IMR-90 (cell line): ENCODE measurements at places on chromosomes 13 and 19. TPM values are rescaled to one million over a fixed set of nuclear protein-coding genes. Genes with fewer than 3 reads are reported as not detected.

DNA sequence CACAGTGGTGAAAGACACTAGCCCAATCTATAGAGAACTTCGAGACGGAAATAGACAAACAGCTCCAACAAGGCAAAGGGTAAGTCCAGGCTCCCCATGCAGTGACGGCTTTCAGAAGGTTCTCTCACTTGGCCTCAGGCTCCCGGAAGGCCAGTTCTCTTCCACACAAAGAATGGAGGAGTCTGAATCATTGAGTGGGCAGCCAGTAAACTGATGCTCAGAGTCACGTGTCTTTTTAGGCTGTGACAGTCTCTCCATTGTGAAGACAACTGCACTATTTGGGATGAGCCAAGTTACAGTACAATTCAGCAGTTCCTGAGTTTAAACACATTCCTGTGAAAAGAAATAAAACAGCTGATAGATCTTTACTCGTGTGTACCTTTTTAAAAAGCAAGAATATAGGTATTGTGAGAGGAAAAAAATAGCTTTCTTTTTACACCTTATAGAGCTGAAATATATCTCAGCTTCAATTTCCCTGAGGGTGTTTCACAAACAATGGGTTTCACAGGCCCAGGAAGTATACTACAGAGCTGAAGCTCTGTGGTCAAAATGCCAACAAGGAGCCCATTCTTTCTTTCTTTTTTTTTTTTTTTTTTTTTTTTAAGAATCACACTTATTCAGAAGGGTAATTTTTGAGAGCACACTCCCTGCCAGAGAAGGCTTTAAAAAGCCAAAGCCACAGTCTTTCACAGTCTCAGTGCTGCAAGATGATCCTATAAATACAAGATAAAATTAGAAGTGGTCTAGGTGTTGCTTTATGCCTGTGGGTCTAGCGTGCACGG, 135.1 kb downstream of the FREM2 start:
- H3K4me3 ChIP-seq, result no peak overlapping the region
- no peaks in the 10 kb centered on the region for H3K4me1 ChIP-seq
- H3K36me3 ChIP-seq, result no peaks in the 10 kb centered on the region

The ALOX5AP gene
- total RNA-seq, result 0.28 TPM in 1 of 2 replicates, not detected in the other

DNA sequence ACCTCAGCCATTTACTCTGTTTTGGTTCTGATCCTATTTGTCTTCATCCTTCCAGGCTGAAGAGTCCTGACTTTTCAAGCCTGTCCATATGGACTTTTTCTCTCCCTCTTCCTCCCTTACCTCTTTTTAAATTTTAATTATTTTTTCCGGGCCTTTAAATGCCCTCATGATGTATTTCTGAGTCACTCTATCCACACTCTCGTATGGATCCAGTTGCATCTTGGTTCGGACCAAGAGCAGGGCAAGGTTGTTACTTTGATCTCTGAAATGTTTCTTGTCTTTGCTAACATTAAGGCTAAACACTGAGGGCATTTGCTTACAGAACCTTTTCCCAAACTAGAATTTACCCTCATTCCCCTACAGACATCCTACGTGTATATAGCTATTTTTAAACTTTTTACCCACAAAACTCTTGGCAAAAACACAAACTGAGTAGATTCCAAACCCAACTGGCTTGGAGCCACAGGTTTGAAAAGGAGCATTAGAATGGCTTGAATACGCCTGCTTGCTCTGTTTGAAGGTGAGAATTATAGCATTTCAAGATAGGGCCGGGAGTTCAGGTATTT, 47.4 kb upstream of the SERPINE3 start:
- no peaks in the 10 kb centered on the region for H3K36me3 ChIP-seq
- no peak overlapping the region for H3K4me3 ChIP-seq
- peaks cover 21% of the 10 kb centered on the region for H3K27me3 ChIP-seq
- no peak overlapping the region for H3K27ac ChIP-seq

GRCh38 chr13:60000081-60000480, 163.6 kb downstream of the DIAPH3 start:
- no peak overlapping the region for H3K4me3 ChIP-seq
- no peak overlapping the region for H3K27ac ChIP-seq
- H3K27me3 ChIP-seq, result no peaks in the 10 kb centered on the region
- H3K36me3 ChIP-seq, result peaks cover 2% of the 10 kb centered on the region; the same call in 1 of the 2 replicates
- no peaks in the 10 kb centered on the region for H3K4me1 ChIP-seq

DNA sequence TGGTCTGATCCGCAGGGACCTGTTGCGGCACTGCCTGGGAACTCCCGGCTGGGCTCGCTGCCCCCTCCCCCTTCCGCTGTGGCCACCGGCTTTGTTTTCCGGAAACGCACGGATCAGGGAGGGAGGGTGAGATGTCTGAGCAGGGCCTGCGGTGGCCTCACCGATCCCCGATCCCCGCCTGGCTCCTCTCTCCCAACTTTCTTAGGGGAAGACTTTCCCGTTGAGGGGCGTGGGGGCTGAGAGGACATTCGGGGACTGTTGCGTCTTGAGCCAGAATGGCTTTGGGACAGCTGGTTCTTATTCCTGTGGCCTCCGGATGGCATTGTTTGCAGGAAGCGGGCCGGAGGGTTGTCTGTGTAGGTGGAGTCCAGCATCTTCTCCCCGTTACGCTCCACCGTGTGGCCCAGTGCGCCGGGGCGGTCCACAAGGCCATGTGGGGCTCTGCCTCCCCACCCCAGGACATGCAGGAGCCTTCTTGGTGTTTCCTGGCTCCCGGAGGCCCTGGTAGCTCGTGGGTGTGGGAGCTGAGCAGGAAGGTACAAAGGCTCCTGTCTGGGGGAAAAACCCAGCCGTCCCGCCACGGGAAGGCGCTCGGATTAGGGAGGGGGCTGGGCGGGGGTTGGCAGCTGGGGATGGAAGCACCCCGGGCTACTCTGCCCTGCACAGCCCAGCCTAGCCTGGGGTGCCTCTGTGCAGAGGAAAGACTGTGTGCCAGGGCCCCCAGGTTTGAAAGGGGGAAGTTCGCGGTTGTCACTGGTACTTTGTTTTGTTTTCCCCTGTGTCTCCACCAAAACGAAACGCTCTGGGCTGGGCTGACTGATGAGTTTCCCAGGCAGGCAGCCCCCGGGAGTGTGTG, 1.3 kb downstream of the CSNK1G2 start:
- H3K27ac ChIP-seq, result peak overlapping the region; percentile 87
- peaks cover 10% of the 10 kb centered on the region for H3K4me1 ChIP-seq
- H3K36me3 ChIP-seq, result peaks cover 2% of the 10 kb centered on the region; the same call in 1 of the 2 replicates

DNA sequence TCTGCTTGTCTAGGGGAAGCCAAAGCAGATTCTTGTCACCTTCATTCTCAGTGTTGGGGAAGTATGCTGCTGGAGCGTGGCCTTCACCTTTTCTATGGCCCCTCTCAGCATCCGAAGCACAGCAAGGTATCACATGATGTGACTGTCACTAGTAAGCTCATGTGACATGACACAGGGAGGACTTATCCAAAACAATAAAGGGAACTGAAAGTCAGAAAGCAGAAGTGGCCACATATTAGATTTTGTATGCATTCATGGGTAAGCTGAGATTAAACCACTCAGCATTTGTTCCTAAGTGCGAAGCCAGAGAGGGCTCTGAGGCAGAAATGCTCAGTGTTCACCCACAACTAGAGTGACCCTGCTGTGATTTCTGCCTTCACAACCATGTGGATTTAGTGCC, 72.8 kb upstream of the PCDH8 start:
- no peaks in the 10 kb centered on the region for H3K4me1 ChIP-seq
- no peak for DNase-seq
- no peaks in the 10 kb centered on the region for H3K36me3 ChIP-seq
- H3K27ac ChIP-seq, result no peak overlapping the region
- H3K4me3 ChIP-seq, result no peak overlapping the region

- no peaks in the 10 kb centered on the region for H3K4me1 ChIP-seq
- no peak overlapping the region for H3K27ac ChIP-seq
- no peak for DNase-seq
Measured at GRCh38 chr13:26050568-26051230, 1.1 kb downstream of the SHISA2 start.

DNA sequence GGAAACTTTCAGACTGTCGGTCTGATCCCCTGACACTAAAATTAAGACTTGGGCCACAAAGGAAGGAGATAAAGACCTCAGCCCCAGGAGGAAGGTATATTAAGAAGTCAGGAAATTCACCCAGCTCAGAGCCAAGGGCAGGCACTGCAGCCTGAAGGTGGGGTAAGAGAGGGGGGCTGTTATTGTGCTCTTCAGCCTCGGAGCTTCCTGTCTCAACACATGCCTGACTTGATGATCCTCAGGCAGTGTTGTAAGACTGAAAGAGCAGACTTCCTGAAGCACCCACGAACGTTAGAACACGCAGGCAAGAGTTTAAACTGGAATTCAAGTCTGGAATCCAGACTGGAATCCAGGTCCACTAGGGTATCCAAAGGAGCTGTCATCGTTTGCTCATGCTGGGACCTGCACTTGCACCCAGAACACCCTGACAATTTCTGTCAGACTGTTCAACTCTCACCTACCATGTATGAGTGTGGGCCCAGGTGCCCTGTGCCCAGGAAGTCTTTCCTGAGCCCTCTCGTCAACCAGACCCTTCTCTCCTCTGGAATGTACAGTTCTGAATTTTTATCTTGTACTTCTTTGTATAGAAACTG, 10.7 kb upstream of the FLT1 start:
- peaks cover 1% of the 10 kb centered on the region; the same call in 1 of the 2 replicates for H3K27me3 ChIP-seq
- H3K36me3 ChIP-seq, result no peaks in the 10 kb centered on the region
- DNase-seq, result no peak
- H3K4me1 ChIP-seq, result peaks cover 7% of the 10 kb centered on the region
- H3K27ac ChIP-seq, result no peak overlapping the region

The NUCB1 gene
- total RNA-seq, result 37.3 and 39.2 TPM in 2 replicates

- peaks cover 20% of the 10 kb centered on the region for H3K27me3 ChIP-seq
- H3K4me1 ChIP-seq, result peaks cover 1% of the 10 kb centered on the region; the same call in 1 of the 2 replicates
- no peak overlapping the region for H3K27ac ChIP-seq
- no peaks in the 10 kb centered on the region for H3K36me3 ChIP-seq
- DNase-seq, result no peak
Measured at GRCh38 chr13:50798923-50799322, 44.6 kb downstream of the DLEU7 start.

DNA sequence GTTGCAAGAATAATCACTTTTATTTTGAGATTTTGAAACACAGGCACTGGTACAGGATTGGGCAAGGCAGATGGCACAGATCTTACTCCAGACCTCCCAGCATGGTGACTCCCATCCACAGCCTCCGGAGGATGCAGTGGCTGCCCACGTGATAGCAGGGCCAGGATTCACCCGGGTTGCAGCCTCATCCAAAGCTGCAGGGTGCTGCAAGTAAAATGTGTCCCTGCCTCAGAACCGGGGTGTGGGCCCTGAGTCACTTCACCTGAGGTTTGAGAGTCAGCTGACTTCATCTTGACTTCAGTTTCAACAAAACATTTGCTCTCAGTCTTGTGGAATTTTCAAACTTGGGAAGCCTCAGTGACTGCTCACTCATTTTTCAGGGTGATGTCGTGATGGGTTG, 201.9 kb downstream of the FGF9 start:
- peaks cover 8% of the 10 kb centered on the region for H3K4me1 ChIP-seq
- peak overlapping the region; percentile 17; the same call in 1 of the 2 replicates for H3K27ac ChIP-seq
- H3K27me3 ChIP-seq, result no peaks in the 10 kb centered on the region
- no peak overlapping the region for H3K4me3 ChIP-seq
- DNase-seq, result peak; percentile 12

The BIVM gene
- total RNA-seq, result 7.2 and 12.2 TPM in 2 replicates

- peaks cover 30% of the 10 kb centered on the region for H3K36me3 ChIP-seq
- no peak overlapping the region for H3K27ac ChIP-seq
- H3K27me3 ChIP-seq, result no peaks in the 10 kb centered on the region
- H3K4me1 ChIP-seq, result peaks cover 13% of the 10 kb centered on the region
Measured at GRCh38 chr13:113623491-113624234, 34.3 kb downstream of the ATP4B start.

DNA sequence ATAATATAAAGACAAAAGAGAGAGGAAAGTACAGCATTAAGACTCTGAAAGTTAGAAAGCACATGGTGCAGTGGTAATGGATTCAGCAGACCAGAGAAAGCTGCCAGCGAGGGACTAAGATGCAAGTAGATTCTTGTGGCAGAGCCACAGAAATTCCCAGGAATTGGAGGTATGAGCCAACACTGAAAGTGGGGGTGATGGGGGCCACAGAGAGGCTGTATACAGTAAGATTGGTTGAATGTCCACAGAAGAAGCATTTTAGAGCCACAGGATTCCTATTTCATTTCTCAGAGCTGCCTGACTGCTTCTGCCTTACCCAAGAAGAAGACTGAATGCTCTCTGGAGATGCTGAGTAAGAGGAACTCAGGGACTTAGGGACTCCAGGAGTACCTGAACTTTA, 295.0 kb downstream of the LMO7 start:
- H3K4me3 ChIP-seq, result no peak overlapping the region
- no peaks in the 10 kb centered on the region for H3K27me3 ChIP-seq
- peaks cover 4% of the 10 kb centered on the region; the same call in 1 of the 2 replicates for H3K4me1 ChIP-seq
- no peak overlapping the region for H3K27ac ChIP-seq

The ZNF560 gene
- total RNA-seq, result 0.90 and 1.1 TPM in 2 replicates

GRCh38 chr19:46056536-46056935, 15.7 kb upstream of the IGFL4 start:
- no peaks in the 10 kb centered on the region for H3K36me3 ChIP-seq
- DNase-seq, result no peak
- peaks cover 36% of the 10 kb centered on the region for H3K27me3 ChIP-seq
- H3K27ac ChIP-seq, result no peak overlapping the region

GRCh38 chr13:100530671-100531213, 57.8 kb downstream of the GGACT start:
- H3K27me3 ChIP-seq, result no peaks in the 10 kb centered on the region
- no peak overlapping the region for H3K4me3 ChIP-seq
- no peak overlapping the region for H3K27ac ChIP-seq
- peaks cover 3% of the 10 kb centered on the region for H3K36me3 ChIP-seq

GRCh38 chr19:5048091-5048726, 79.3 kb downstream of the KDM4B start:
- H3K27ac ChIP-seq, result no peak overlapping the region
- no peaks in the 10 kb centered on the region for H3K27me3 ChIP-seq
- peaks cover 21% of the 10 kb centered on the region for H3K4me1 ChIP-seq
- no peak overlapping the region for H3K4me3 ChIP-seq
- peaks cover 20% of the 10 kb centered on the region for H3K36me3 ChIP-seq

DNA sequence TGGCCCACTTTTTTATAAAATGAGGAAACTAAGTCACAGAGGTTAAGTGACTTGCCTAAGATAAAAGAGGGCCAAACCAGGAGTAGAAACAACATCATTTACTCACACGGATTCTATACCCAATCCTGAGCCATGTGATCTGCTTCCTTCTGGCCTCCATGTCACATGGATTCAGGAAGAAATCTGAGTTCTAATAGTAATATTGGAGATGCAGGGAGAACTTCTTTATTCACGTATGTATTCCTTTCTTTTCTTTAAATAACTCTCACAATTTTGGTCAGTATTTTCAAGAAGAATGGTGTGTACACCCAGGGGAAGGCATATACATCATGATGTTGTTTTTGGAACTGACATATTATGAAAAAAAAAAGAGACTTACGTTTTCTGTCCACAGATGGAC, 1.8 kb downstream of the POSTN start:
- H3K27ac ChIP-seq, result no peak overlapping the region
- H3K4me1 ChIP-seq, result peaks cover 3% of the 10 kb centered on the region; the same call in 1 of the 2 replicates
- no peak for DNase-seq
- no peaks in the 10 kb centered on the region for H3K27me3 ChIP-seq

- H3K27me3 ChIP-seq, result peaks cover 2% of the 10 kb centered on the region; the same call in 1 of the 2 replicates
- H3K36me3 ChIP-seq, result no peaks in the 10 kb centered on the region
- no peak overlapping the region for H3K27ac ChIP-seq
- no peaks in the 10 kb centered on the region for H3K4me1 ChIP-seq
Measured at GRCh38 chr13:95426631-95427030, 125.4 kb upstream of the ABCC4 start.
